Activated CD8-positive, alpha-beta memory T cell treated with anti-CD3 and anti-CD28 coated beads for 48 hours (primary cell): ENCODE measurements at places on chromosomes 3 and 15.
A peak's percentile ranks its signal among the peaks of the same experiment; 100 is the strongest.

DNA sequence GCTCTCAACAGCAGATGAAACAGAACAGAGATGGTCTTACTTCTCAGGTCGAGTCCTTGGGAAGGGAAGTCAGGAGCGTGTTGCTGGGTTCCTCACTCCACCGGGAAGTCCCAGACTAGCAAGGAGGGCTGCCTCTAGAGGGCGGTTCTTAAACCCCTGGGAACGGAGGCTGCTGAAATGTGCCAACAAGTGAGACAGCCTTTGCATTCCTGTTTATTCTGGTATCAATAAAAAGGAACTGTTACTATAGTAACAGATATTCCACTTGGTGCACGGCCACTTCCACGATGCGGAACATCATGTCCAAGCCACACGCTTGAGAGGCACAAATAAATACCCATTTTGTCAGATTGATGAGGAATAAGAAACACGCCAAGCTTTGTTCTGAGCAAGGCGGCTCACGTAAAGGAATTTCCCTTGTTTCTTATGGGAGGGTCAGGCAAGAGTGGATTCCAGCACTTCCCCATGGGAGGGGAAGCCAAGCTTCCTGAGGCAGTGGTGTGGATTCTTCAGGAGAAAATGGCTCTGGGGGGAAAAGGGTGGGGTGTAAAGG, at the start of gene FAM107A:
Gene FAM107A, minus strand, starts transcription at position 123 of the 553 bp plus-strand sequence. CDS start 7,531 bp downstream, outside the sequence.
- DNase-seq = no peak

DNA sequence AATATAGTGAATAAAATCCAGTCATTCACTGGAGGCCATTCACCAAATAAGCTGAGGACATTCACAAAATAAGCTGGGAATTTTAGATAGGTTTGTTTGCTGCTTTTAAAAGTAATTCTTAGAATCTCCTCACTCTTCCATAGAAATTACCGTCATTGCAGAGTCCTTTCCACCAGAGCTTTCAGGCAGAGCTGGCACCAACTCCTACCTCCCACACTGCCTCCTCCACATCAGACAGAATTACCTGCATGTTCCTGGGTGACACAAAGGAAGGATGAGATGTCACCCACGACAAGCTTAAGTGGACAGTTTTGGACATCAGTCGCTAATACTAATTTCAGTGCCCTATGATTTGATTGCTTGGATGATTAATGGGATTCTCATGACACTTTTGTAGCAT, 1113.2 kb downstream of the IGSF11 start:
- DNase-seq = no peak

DNA sequence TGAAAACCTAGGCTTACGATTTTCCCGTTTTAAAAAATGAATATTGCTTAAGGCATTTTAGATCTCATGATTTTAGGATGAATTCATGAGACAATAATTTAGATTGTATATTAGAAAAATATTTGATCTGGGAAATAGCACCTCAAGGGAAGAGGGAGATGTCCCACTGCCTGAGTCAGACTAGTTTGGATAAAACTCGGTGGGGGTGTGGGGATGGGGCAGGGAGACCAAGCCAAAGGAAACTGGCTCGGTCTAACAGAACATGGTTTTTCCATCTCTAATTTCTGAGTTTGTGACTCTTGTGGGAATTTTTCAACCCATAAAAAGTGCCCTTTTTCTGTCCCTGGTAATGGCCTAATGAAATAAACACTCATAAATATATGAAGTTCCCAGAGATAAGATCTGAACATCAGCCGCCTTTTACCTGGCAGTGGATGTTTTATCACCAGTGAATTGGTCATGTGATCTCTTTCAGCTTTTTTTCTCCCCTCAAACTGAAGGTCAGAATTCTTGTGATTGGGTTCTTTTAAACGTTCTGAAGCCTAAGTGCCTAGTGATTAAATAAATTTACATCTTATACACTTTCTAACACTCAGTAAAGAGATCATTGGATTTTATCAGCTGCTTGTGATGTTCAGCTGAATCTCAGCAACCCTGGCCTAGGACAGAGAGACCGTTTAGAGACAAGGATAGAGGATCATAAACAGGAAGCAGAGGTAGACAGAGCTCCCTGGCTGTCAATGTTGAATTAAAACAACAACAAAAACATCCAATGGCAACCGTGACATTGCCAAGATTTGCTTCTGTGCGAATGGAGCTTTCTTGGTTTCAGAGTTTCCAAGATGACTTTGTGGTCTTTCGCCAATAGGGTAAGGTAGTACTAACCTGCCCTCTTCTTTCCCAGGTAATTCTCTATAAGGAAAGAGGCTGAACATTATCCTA, 1038.2 kb downstream of the MCTP2 start:
- no peak for DNase-seq

- DNase-seq = no peak
Measured at GRCh38 chr3:167872941-167873340, 137.4 kb downstream of the SERPINI1 start.

DNA sequence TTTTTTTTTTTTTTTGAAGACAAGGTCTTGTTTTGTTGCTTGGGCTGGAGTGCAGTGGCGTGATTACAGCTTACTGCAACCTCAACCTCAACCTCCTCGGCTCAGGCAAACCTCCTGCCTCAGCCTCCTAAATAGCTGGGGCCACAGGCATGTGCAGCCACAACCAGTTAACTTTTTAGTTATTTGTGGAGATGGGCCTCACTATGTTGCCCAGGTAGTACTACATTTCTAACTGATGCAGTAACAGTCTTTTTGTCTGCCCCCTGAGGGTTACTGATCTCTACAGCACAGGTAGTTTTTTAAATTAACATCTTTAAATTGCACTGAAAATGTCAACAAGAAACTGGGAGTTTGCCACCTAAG, 3.4 kb upstream of the LMLN start:
- DNase-seq = no peak

DNA sequence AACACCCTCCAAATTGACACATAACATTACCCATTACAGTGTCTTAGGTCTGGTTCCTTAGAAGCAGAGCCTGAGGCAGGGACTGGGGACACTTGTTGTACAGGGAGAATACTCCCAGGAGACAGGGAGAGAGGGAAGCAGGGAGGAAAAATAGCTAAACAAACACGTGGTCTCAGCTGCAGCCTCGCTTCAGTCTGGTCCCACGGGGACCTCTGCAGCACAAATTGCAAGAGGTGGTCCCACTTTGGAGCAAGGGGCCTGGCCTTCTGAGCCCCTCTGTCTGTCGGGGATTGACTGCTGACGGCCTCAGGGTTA, 25.0 kb upstream of the PLA2G4D start:
- DNase-seq = no peak

DNA sequence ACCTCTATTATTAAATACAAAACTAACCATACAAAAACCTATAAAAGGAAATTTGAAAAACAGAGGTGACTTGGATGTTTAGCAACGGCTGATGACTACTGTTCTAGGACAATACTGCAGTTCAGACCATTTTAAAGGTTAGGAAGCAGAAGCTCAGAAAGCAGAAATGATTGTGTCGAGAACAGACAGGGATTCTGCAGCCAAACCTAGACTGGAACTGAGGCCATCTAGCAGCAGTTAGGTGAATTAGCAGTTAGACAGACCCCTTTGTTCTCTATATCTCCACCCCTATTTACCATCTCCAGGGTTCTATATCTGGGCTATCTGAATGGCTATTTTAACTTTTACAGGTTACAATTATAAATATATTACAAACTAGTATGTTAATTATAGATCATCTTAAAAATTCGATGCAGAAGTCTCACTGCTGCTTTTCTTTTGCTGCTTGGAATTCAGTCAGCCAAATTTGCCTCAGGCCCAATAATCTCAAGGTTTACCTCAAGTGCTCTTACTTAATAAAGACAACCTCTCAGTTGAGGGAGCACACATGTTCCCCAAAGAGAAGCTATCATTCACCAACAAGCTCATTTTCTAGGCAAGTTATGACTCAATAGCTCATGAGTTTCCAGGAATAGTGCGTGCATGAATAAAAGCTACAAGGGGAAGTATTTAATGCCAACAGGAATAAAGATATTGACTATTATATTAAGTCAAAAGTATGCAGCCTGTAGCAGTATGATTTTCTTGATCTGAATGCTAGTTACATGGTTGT, 9.3 kb upstream of the IL1RAP start:
- DNase-seq = no peak

GRCh38 chr3:69084326-69085167, at the start of gene ARL6IP5:
TSS of gene ARL6IP5 (plus strand) at chr3:69084937. CDS start at chr3:69085048, 111 bp downstream.
- DNase-seq = peak; percentile 71

DNA sequence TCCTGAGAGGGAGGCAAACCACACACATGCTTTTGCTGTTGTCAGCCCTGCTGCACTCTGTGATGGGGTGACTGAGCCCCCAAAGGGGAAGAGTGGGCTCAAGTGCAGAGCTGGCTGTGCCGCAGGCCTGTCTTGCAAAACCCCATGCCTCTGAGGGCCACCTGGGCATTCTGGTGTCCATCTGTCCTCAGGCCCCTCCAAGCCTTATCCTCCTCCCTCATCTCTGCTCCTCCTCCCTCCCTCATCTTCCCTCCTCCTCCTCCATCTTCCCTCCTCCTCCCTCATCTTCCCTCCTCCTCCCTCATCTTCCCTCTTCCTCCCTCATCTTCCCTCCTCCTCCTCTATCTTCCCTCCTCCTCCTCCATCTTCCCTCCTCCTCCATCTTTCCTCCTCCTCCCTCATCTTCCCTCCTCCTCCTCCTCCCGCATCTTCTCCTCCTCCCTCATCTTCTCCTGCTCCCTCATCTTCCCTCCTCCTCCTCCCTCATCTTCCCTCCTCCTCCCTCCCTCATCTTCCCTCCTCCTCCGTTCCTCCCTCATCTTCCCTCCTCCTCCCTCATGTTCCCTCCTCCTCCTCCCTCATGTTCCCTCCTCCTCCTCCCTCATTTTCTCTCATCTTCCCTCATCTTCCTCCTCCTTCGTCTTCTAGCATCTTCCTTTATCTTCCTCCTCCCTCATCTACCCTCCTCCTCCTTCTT, 40.6 kb downstream of the CHDH start:
- no peak for DNase-seq
